Large intestine (tissue), 12 donors: ENCODE measurements at places on chromosomes 5 and 9.
A peak's percentile ranks its signal among the peaks of the same experiment; 100 is the strongest.

DNA sequence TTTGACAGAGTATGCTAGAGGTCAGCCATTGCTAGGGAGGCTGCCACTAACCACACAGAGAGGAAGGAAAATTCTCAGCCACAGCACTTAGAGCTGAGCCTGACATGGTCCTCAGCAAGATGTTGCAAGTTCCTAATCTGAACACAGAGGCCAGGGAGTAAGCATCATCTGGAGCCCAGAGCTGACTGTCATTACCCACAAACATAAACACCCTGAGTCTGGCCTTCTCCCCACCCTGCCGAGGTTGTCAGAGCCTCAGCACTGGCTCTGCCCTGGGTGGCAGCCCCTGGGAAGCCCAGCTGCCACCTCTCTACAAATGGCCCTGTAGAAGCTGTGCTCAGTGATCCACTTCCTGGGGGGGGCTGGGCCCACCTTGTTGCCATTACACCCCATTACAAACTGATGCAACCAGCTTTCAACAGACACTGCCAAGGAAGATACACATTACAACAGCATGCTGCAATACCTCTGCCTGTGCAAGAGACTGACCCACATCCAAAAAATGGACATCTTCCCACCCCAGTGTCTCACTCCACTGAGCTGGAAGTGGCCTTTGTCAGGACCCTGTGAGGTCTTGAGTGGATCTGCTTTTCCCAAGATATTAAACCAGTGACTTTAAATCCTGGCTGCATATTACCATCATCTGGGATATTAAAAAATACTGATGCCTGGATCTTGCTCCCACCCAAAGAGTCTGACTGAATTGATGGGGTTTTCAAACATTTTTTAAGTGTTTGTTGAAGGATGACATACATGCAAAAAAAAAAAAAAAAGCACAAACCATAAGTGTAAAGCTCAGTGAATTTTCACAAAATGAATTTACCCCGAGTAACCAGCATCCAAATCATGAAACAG lies 33.0 kb downstream of the IRF1 start:
- no peak for DNase-seq

DNA sequence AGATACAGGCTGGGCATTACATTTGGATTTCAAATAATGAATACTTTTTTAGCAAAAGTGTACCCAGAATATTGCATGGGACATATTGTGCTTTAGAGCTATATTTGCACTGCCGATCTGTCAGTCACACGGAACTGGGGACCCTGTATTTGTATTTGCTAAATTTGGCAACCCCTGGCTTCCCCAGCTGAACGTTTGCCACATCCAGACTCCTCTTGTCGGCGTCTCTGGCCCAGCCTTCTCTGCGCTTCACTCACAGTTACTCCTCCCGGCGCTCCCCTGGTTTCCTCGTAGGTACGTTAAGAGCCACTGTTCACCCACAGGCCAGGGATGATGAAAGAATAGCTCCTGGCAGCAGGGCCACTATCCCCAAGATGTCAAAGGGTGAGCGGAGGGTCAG lies 58.7 kb downstream of the NSUN2 start:
- DNase-seq: no peak

DNA sequence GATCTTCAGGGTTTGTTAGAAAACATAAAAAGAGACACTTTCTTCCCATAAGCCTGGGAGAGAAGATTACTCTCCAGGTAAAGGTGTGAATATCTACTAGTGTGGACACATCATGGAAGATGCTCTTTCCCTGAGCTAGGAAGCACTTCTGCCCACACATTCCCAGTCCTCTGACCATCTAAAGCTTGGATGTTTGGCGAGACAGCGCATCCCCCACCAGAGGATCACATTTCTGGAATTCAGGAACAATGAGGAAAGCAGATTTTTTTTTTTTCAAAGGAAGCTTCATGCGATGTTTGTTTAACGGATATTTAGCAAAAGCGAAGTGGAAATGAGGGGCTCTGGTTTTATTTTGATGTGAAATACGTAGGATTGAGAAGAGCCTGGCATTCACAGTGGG lies 6.2 kb downstream of the SVEP1 start:
- no peak for DNase-seq

DNA sequence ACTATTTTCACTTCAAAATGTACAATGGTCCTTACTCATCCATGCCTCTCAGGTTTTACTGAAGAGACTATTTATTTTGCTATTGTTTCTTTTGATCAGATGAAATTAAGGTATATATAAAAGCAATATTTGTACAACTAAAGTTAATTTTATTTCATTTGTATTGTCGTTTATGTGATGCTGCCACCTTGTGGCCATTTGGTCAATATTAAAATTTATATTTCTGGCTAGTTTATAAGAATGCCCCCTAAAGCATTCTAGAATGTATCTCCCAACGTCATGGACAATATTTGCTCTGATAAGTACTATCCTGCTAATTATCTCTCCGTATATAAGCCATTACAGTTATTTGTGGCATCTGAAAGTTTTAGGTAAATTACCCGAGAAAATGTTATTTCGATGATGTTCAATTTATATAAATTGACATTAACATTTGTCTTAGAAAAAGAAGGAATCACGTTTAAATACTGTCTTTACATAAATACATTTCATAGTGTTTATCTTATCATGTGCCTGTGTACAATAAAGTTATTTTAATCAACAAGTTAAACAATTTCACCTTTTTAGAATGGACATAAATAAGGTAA lies 680.0 kb downstream of the TAF11L14 start:
- no peak for DNase-seq

DNA sequence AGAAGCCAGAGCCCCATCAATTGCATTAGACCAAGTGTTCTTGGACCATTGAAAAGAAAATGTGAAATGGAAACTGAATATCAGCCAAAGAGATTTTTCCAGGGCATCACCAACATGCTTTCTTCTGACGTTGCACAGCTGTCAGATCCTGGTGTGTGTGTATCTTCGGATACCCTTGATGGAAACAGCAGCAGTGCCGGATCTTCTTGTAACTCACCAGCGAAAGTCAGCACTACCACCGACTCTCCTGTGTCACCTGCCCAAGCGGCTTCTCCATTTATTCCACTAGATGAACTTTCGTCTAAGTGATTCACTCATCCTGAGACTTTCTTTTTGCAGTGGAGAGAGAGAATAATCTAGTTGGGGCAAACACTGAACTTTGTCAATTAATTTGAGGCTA lies 75.7 kb downstream of the PIP5K1B start:
- DNase-seq: peak; percentile 49

GRCh38 chr5:64800926-64801325 lies 32.2 kb downstream of the CWC27 start:
- no peak for DNase-seq
